ENCODE measurements at places on chromosomes 13 and 19.

DNA sequence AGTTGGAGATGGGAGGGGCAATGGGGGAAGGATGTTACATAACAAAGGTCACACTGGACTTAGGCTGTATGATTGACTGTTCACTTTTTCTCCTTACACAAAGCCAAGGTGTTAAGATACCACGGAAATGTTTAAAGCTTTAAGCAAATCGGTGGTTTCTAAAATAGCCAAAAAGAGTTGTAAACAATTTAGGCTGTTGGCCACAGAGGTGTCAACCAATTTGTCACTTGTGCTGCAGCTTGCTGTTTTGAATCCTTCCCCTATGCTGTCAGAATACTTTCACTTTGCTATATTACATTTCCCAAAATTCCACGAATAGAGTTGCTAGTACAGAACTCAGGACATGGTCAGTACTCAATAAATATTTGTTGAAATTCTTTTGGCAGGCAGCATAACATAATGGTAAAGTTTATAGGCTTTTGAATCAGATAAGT lies 149.3 kb downstream of the VWA8 start:
- H3K4me3 ChIP-seq: no peak overlapping the region
- peaks cover 15% of the 10 kb centered on the region for H3K36me3 ChIP-seq
- no peak for DNase-seq
- no peaks in the 10 kb centered on the region for H3K27me3 ChIP-seq

DNA sequence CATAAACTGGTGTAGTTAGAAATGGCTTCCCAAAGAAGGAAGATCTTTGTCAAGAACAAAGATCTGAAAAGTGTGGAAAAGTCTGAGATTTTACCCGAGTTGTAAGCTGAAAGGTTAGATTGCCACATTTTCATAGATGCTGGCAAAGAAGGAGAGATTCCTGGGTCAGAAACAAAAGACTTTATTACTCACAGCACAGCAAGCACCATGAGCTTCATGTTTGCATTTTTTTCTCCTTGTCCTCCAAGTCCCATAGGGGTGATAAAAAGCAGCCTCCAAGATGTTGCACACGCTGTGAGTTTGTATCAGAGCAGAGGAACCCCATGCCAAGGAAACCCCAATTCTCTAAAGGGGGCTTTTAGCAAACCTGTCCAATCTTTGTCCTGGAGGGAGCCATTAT lies 29.3 kb downstream of the MZT1 start:
- no peak for DNase-seq
- H3K27me3 ChIP-seq: no peaks in the 10 kb centered on the region
- no peaks in the 10 kb centered on the region for H3K36me3 ChIP-seq
- H3K27ac ChIP-seq: no peak overlapping the region

- H3K27me3 ChIP-seq: no peaks in the 10 kb centered on the region
- no peaks in the 10 kb centered on the region for H3K36me3 ChIP-seq
- no peak for DNase-seq
Measured at GRCh38 chr13:95155093-95155492, 146.2 kb downstream of the ABCC4 start.

DNA sequence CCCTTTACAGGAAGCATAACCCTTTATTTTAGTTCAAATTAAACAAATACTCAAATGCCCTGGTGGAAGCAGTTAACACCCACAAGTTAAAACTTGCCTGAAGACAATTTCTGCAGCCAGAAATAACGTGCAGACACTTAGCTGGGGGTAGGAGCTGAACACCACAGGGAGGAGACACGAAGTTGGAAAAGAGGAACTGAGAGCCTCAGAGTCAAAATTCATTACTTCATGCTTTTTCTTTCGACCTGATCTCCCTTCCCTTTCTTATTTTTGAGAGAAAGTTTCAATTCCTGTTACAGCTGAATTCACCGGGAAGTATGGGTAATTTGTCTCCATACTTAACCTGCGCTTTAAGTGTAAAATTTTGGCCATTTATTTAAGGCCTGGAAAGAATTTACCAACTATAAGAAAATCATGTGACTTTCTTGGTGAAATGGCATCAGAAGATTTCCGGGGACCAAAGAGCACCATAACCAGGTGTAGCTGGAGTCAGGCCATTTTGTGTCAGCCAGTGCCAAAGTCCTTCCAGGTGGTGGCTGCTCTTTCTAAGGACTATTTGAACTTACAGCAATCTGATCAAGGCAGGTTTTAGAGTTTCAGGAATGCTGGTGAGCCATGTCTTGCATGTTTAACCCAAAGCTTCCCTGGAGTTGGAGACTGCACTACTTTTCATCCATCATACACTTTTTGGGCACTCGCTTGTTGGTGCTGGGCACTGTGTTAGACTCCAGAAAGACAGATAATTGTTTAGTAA lies 46.5 kb upstream of the RCBTB2 start:
- H3K36me3 ChIP-seq: no peaks in the 10 kb centered on the region
- peak overlapping the region; percentile 28 for H3K27ac ChIP-seq
- no peak overlapping the region for H3K4me3 ChIP-seq
- peak; percentile 18 for DNase-seq
- H3K4me1 ChIP-seq: peaks cover 10% of the 10 kb centered on the region
- H3K27me3 ChIP-seq: no peaks in the 10 kb centered on the region

Measured in transverse colon (tissue), 4 donors.